ENCODE measurements at places on chromosomes 16 and 17. TPM values are rescaled to one million over a fixed set of nuclear protein-coding genes. Genes with fewer than 3 reads are reported as not detected.
A peak's percentile ranks its signal among the peaks of the same experiment; 100 is the strongest.

GRCh38 chr17:27533874-27534815, 77.9 kb downstream of the KSR1 start:
- no peak for DNase-seq

DNA sequence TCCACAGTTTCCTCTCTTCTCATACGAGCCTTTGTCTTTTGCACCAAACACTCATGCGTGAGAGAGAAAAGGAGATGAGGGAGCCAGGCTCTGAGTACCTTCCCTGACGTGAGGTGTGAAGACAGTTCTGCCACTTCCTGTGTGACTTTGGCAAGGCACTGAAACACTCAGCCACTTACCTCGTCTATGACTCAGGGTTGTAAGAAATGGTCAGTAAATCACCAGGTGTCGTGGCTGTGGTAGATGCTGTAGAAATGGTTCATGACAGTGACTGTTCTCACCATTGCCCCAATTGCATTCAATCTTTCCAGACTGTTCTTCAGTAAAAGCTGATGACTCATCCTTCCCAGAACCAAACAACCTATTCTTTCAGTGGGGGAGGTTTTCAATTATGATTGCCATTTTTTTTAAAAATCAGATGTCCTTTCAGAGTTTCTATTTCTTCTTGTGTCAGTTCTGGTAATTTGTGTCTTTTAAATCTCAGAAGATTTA, 49.2 kb upstream of the CBFA2T3 start:
- no peak for DNase-seq

DNA sequence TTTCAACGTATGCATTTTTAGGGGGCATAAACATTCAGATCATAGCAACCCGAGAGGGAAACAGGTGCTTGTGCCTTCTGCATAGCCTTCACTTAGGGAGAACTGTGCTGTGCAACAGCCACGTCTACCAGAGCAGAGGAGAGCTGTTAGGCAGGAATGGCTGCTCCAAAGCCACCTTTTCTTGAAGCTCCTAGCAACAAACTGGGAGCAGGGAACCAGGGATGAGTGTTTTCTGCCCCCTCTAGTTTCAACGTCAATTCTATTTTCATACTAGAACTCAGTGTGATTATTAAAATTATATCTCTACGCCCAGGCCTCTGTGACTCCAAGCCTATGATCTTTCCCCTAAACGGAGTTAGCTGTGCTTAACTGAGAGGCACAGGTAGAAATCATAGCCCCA, 290.0 kb downstream of the HAPSTR1 start:
- no peak for DNase-seq

DNA sequence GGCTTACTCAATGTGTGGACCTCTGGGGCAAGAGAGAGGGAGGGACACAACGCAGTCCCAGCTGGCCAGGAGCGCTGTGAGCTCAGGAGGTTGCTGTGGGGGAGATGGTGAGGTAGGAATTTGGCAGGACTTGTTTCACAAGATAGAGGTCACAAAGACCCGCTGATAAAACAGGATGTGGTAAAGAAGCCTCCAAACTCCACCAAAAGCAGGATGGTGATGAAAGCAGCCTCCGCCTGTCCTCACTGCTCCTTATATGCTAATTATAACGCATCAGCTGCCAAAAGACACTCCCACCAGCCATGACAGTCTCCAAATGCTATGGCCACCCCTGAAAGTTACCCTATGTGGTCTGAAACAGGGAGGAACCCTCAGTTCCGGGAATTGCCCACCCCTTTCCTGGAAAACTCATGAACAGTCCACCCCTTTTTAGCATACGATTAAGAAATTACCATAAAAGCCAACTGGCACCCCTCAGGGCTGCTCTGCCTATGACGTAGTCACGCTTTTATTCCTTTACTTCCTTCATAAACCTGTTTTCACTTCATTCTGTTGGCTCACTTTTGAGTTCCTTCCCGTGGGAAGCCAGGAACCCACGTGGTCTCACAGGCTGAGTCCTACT, 5.3 kb upstream of the EIF4A3 start:
- no peak for DNase-seq

- DNase-seq, result no peak
These were observed 2.4 kb downstream of the DOK4 start for GRCh38 chr16:57483725-57484514.

DNA sequence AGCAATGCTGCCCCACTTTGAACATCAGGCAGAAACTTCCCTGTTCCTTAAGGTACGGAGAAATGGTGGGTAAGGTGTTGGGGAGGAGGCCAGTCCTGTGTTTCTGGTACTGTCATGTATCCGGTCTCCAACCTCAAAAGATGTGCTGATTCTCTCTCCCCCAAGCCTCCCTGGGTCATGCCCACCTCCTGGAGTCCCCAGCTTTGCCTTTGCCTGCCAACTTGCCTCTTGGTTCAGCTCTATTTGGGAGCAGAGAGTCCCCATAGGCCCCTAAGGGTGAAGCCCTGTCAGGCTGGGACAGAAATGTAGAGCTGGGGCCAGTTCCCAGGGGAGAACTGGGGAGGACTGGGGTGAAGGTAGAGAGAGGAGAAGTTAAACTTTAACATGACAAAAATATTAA, 1.6 kb upstream of the TBX21 start:
- no peak for DNase-seq

GRCh38 chr16:75311383-75311938, 60.0 kb upstream of the BCAR1 start:
- no peak for DNase-seq

- DNase-seq, result no peak
These were observed 34.8 kb upstream of the XYLT2 start for GRCh38 chr17:50311112-50311460.

GRCh38 chr17:50036455-50037261, 19.3 kb upstream of the ITGA3 start:
- DNase-seq, result no peak

DNA sequence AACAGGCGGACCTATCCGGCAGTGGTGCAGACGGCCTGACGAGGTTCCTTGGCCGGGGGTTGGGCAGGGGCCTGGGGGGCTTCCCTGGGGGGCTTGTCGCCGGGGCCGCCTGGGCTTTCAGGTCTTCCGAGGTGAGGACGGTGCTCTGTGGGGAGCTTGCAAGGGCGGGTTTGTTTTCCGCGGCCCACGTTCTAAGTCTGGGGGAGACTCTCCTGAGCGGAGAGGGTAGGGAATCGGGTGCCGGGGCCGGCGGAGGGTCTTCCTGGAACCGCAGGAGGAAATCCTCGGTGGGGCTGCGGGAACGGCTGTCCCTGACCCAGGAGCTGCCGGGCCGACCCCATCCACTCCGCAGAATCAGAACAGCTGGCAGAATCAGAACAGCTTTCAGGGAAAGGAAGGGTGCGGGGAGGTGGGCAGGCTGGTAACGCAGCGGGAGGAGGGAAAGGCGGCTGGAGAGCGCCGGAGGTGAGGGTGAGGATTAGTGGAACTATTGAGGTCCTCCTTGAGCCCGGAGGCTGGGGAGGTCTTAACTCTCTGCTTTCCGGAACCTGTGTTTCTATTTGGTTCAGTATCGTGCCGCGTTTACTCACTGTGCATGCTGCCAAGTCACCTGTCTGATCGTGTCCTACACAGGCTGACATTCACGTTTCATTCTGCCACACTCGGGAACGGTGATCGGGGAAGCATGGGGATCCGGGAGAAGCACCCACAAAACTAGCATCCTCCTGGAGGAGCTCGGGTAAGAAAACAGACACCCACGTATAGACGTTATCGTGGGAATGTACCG, 28.9 kb downstream of the CPSF4L start:
- peak; percentile 34 for DNase-seq

DNA sequence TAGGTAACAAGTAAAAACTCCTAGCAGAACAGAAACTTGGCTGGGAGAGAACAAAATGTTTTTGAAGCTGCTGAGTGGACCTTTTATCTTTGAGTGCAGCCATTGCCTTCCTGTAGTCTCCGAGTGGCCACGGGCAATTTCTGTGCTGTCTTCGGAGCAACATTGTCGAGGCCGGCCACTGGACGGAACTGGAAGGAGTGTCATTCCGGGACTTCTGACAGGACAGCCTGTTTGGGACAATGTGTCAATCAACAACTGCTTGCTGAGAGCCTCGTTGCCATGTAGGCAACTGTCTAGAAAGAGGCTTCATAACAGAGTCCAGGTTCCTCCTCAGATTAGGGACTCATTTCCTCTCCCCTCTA, 96.2 kb upstream of the CDYL2 start:
- DNase-seq, result no peak

- DNase-seq, result no peak
These were observed 307.0 kb upstream of the IRX5 start for GRCh38 chr16:54623636-54624035.

GRCh38 chr16:89913408-89914387, 5.0 kb upstream of the MC1R start:
- no peak for DNase-seq

DNA sequence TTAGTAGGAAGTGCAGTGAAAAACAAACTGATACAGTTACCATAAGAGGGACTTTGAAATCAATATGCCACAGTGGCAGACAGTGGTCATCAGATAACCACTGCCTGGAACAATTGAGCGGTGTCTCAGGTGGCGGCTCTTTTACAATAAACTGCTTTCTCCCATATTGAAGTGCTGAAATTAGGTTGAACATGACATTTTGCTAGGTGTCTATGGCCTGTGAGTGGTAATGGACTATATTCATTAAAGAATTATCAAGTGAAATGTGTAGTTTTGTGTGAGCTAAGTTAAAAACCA, 214.7 kb downstream of the RPTOR start:
- DNase-seq, result no peak

DNA sequence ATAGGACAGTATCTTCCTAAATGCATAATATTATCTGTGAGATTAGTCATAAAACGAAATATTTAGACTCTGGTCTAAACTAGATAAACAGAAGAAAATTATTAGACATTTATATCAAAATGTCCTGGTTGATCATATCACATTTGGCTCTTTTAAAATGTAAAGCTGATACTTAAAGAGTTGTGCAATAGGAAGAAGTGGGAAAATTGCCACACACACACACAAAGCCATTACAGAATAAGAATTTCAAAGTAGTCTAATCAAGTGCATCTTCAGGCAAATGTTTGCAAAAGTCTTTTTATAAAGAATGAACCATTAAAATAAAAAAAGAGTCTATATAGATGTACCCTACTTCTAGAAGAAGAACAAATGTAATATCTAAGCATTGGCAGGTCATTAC, 301.7 kb downstream of the KIF2B start:
- no peak for DNase-seq

DNA sequence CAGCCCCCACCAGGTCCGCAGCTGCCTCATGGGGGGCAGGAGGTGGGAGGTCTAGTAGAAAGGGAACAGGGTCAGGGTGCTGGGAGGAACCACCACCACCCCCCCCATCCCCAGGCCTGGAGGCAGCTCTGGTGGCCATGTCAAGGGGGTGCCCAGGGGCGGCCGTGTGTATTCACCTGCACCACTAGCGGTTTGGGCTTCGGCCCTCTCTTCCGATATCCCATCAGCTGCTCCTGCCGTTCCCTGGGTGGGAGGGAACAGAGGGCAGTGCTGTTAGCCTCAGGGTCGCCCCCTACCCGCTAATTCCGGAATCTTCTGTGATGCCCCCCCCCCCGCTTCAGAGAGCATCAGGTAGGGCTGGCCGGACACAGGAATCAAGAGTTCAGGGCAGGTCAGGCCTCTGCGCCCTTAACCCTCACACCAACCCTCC, 3.8 kb downstream of the CBX4 start:
- DNase-seq, result no peak

DNA sequence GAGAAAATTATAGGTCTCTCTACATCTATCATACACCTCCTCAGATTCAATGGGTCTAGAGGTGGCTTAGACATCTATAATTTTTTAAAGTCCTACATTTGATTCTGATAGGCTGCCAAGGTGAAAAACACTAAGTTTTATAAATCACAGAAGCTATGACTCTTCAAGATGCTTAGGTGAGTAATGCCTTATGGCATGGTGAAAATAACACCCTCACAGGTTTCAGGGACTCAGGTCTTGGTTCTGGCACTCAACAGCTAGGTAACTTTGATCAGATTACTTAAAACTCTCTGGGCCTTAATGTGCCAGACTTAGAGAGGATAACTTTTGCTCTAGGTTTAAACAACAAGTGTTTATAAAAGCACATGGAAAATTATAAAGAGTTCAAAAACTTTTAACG, 2.0 kb upstream of the COX10 start:
- no peak for DNase-seq

DNA sequence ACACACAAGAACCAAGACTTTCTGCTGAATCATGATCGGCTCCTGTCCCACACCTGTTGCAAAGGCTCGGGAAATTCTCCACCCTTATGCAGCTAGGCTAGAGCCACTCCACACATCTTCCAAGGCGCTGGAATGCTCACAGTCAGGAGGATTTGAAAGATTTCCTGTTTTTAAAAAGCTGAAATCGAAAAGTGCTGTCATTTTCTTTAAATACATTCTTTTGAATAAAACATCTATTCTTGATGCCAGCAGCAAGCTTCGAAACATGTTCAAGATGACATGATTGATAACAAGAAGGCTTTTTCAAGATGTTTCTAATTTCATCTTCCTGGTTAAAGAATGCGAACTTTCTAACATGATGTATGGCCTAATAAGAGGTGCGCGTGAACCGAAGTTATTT, 219.7 kb upstream of the CDH5 start:
- DNase-seq, result no peak

Gene FSCN2
- polyA plus RNA-seq, result 1.6 TPM

Gene TP53
- polyA plus RNA-seq, result 51.2 TPM

Gene GLYR1
- 64.0 TPM for polyA plus RNA-seq

Gene TLCD1
- polyA plus RNA-seq, result 3.4 TPM

Gene GFAP
- not detected for polyA plus RNA-seq

Gene DLX4
- not detected for polyA plus RNA-seq

Gene OR1E2
- polyA plus RNA-seq, result not detected

Gene TERB1
- not detected for polyA plus RNA-seq

Gene SMPD3
- polyA plus RNA-seq, result 0.68 TPM

Gene HOXB3
- 17.7 TPM for polyA plus RNA-seq

Gene KCNJ18
- polyA plus RNA-seq, result not detected

Gene MTSS2
- polyA plus RNA-seq, result 81.6 TPM

Gene TBC1D3I
- polyA plus RNA-seq, result not detected

Gene CSH1
- 5.3 TPM for polyA plus RNA-seq

Gene SLC22A31
- polyA plus RNA-seq, result 0.60 TPM

Gene UTS2R
- not detected for polyA plus RNA-seq

Measured in muscle of arm (tissue), 14 donors.